ENCODE measurements at places on chromosomes 2 and 18. TPM values are rescaled to one million over a fixed set of nuclear protein-coding genes. Genes with fewer than 3 reads are reported as not detected.
A peak's percentile ranks its signal among the peaks of the same experiment; 100 is the strongest.

Gene PHOSPHO2
- polyA plus RNA-seq, result 1.2 TPM

Gene ZNF804A
- not detected for polyA plus RNA-seq

Gene POTEF
- not detected for polyA plus RNA-seq

- no peak for DNase-seq
Observed at GRCh38 chr18:43054815-43055519, 60.5 kb downstream of the RIT2 start.

- DNase-seq, result no peak
Observed at GRCh38 chr2:218985325-218986091, 524 bp upstream of the FEV start.

DNA sequence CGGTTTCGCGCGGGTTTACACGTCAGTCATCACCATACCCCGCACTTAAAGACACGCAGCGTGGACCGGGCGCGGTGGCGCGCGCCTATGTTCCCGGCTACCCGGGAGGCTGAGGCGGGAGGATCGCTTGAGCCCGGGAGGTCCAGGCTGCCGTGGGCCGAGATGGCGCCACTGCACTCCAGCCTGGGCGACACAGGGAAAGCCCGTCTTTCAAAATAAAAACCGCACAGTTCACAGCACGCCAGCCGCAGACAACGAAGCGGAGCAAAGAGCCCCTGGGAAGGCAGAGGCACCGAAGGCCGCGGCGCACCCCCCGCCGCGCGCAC lies 328 bp downstream of the DTYMK start:
- DNase-seq, result no peak

DNA sequence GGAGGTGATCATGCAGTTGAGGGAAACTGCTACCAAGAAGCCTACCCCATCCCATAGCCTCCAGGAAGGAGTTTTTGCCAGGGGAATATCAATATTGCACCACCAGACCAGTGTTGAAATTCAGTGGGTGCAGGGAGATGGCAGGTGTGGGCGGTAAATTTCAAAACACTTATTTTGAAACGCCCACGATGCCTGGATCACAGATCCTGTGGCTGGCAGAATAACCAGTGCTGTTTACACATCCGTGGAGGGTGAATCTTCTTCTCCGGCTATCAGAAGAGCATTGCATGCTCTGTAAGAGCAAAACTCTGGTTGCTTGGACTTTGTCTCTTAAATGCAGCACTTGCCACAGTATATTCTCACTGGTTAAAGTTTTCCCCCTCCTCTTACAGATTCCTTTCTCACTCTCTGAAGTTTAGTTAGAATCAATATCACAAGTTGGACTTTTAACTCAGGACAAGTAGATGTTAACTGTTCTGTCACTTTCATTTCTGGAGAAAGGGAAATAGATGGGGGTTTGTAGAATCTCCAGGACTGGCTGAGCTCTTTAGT lies 70.5 kb upstream of the ZCCHC2 start:
- DNase-seq, result peak; percentile 90

DNA sequence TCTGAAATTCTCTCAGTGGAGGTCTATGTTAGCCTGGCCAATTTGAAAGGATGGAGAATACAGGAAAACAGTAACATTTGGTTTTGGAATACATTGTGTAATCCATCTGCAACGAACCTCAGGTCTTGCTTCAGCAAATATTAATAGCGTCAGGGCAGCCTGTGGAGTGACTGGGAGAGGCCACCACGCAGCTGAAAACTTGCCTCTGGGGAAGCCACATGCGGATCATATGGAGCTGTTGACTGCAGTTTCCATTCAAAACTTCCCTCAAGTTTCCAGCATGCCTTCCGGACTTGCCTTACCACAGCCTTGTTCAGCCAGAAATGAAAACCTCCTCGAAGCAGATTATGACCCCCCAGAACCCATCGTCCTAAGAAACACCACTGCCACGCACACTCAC lies 25.7 kb downstream of the BCL11A start:
- DNase-seq, result no peak

DNA sequence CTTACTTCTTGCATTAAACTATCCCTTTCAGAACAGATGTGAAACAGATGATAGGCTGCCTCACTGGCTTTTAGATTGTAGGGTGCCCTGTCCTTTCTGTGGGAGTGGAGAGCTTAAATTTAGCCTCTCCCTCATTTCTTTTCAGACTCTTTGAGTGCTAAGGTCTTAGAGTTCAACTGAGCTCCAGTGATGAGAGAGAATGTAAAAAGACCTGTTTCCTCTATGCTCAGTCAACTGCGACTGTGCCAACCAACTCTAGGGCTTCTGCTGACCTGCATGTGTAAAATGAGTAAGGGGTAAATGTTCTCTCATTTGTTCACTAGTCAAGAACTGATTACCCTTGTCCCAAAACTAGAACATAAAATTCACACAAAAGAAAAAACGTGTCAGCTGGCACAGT lies 104.8 kb upstream of the TGFA start:
- DNase-seq, result no peak

GRCh38 chr2:134193006-134193405 lies 60.9 kb upstream of the MGAT5 start:
- DNase-seq, result peak; percentile 75
